ENCODE measurements at places on chromosomes 7 and 10.

- DNase-seq = no peak
Measured at GRCh38 chr10:117519879-117520278, 22.7 kb upstream of the EMX2 start.

- DNase-seq = no peak
Measured at GRCh38 chr7:77989981-77990566, 191.5 kb downstream of the PHTF2 start.

GRCh38 chr10:14468726-14469125, 138.0 kb upstream of the FRMD4A start:
- DNase-seq = no peak

DNA sequence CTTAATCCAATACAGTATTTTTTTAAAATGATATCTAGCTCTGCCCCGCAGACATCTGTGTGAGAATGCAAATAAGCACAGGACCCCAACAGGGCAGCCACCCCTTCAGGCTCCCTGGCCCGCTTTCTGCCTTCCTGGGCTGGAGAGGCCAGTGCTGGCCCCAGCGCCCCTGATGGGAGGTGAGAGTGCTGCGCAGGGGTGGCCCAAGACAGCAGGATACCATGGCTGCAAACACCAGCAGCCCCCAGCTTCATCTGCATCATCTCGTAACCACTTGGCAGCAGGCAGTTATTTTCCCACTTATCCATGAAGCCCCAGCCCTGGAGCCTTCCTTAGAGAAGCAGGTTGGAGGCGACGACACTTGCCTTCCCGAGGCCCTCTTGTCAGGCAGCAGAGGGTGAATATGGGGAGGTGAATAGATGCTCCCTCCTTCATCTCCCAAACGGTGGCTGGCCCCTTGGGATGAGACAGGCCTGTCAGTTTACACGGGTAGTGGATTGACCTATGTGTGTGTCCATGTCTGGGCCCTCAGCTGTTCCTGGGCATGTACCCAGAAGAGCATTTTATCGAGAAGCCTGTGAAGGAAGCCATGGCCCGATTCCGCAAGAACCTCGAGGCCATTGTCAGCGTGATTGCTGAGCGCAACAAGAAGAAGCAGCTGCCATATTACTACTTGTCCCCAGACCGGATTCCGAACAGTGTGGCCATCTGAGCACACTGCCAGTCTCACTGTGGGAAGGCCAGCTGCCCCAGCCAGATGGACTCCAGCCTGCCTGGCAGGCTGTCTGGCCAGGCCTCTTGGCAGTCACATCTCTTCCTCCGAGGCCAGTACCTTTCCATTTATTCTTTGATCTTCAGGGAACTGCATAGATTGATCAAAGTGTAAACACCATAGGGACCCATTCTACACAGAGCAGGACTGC, 71.2 kb downstream of the ALOX5 start:
- DNase-seq = no peak

DNA sequence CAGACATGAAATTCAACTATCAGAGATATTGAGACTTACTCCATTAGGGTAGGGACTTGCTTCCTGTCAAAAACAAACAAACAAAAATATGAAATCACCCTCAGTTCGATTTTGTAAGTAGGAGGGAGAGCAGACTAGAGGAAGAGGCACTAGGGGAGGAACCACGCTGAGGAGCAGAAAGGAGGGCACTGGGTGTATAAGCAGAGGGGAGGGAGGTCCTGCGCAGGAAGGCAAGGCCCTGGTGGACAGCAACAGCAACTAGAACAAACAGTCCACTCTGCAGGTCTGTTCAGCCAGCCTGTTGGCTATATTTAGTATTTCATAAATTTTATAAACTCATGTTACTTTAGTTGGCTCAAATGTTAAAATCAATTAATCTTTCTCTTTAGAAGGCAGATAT, 937.1 kb upstream of the C7orf33 start:
- no peak for DNase-seq

- no peak for DNase-seq
Measured at GRCh38 chr7:149191851-149192250, 3.5 kb upstream of the ZNF282 start.

- DNase-seq = no peak
Measured at GRCh38 chr7:6106140-6106904, 75.1 kb downstream of the ANKRD61 start.

DNA sequence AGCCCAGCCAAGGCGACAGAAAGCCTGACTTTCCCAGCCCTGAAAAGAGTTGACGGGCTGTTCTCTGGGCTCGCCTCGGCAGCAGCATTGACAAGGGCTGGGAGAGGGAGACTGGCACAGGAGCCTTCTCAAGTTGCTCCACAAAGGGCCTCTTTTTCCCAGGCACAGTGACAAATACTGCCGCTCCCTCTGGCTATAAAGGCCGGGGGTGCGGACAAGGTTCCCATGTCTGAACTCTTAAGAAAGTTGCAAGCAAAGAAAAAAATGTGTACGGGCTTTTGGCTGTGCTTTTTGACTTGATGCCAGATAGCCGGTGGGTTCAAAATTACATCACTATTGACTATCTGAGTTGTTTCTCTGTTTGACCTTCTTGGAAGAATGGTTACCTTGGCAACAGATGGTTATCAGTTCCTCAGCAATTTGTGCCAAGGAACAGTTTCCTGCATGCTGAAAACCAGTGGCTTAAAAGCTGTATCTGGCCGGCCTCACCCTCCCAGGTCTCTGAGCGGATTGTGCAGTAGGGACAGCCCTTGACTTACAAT, 115.9 kb upstream of the EEPD1 start:
- no peak for DNase-seq

- DNase-seq = no peak
Measured at GRCh38 chr10:77855404-77856155, 71.0 kb downstream of the DLG5 start.

DNA sequence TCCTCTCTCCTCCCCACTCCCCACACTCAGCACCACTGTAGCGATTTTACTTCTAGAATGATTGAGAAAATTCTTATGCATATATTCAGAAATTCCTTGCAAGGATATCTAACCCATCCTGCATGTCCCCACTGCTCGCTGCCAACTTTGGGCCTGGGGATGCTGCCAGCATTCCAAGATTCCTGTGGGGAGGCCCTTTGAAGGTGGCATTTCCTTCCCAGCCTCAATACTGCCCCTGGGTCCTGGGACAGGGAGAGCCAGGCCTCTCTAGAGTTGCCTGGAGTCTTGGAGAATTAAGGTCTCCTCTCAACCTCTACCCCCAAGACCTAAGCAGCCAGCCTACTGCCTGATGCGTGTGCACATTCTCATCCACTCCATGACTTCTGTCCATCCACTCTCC, 303.5 kb downstream of the NEBL start:
- no peak for DNase-seq

DNA sequence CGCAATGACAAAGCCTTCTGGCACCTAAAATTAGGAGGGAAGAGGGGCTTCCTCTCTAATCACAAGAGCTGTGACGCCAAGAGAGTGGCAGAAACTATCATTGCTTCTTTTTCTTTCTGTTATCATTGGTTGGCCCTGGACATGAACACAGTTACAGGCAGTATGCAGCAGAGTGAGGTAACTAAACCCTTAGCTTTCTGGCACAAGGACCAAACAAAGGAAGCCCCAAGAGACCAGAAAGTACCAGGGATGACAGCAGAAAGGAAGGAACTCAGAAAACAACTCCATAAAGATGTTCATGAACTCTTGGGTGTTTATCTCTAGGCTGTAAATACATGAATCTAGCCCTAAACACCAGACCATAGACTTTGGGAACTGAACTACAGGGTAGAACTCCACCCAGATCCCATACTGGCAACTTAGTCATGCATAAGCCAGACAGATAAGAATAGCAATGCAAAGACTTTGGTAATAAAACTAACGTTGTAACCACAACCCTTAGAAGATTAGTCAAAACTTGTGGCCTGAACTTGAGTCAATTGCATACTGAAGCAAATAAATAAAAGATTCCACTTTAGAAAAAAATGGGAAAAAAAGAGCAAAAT, 195.7 kb upstream of the PTN start:
- DNase-seq = no peak

DNA sequence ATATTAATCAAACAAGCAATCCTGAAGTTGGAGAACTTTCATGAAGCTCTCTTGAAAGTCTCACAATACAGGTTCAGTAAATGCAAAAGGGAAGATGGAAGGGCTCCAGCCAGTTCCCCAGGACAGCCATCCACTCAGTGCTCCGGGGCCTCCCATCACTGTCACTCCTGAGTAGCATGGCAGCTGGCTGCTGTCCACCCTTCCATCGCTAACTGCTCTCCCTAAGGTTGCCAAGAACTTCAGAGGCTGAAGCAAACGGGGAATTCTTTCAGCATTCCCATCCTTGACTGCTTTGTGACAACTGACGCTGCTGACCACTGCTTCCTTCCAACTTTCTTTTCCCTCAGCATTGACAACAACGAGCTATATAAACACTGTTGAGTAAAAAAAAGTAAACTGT, 69.1 kb downstream of the VPS41 start:
- no peak for DNase-seq
